NCI-H774 (cell line): ENCODE measurements at places on chromosomes 3 and 15.

DNA sequence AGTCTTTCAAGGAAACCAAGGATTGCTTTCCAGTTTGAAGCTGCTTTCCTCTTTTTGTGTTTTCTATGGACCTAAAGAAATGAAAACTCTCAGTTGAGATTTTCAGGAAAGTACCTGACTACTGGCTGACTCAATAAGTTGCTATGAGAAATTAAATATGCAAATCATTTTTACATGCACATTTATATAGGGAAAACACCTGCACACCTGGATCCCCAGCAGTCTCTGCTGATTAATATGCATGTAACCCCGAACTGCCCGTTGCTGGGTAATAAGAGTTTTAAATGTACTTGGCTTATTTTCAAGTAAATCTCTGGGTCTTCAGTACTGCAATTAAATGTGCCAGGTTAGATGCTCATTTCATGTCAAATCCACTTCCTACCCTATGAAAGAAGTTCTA lies 77.2 kb downstream of the KBTBD8 start:
- DNase-seq: no peak

GRCh38 chr3:44280077-44280476 lies 38.4 kb downstream of the TOPAZ1 start:
- no peak for DNase-seq

GRCh38 chr3:186275436-186275835 lies 86.6 kb downstream of the DGKG start:
- DNase-seq: no peak

GRCh38 chr3:104523136-104523535 lies 843.6 kb upstream of the ALCAM start:
- no peak for DNase-seq

DNA sequence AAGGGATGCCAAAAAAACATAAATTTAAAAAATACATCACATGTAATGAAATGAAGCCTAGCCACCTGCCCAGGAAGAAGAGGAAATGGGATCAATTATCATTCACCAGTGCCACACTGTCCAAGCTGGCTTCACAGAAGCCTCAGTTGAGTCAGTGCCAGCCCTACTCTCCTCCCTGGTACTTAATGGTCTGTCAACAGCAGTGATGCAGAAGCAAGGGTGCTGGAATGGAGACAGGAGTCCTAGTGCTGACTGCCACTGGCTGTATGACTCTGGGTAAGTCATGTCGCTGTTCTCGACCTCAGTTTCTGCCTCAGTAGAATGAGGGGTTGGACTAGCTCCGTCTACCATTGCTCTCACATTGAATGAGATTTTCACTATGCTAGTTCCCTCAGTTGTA lies 78.5 kb upstream of the LARS2 start:
- DNase-seq: no peak

GRCh38 chr15:51403072-51403878 lies 61.8 kb downstream of the GLDN start:
- DNase-seq: no peak

GRCh38 chr3:36729204-36730056 lies 34.9 kb downstream of the DCLK3 start:
- no peak for DNase-seq

GRCh38 chr15:25969886-25970285 lies 106.8 kb upstream of the ATP10A start:
- no peak for DNase-seq

DNA sequence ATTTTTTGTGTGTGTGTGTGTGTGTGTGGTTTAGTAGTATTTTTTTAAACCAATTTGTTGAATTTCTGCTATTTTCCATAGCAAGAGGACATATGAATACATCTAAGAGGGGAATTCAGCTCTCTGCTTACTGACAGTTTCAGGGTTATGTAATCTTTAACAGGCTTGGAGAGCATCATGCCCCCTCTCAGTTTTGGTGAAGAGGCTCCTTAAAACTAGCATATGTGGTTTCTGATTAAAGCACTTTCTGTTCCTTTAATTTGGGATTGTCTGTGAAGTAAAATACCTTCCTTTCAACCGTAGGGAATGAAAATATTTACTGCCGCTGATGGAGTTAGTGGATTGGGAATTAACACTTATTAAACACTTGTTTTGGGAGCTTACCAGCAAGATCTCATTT lies 19.4 kb upstream of the NFKBIZ start:
- no peak for DNase-seq

GRCh38 chr3:150721285-150722130 lies 17.8 kb upstream of the ERICH6 start:
- peak; percentile 84 for DNase-seq

DNA sequence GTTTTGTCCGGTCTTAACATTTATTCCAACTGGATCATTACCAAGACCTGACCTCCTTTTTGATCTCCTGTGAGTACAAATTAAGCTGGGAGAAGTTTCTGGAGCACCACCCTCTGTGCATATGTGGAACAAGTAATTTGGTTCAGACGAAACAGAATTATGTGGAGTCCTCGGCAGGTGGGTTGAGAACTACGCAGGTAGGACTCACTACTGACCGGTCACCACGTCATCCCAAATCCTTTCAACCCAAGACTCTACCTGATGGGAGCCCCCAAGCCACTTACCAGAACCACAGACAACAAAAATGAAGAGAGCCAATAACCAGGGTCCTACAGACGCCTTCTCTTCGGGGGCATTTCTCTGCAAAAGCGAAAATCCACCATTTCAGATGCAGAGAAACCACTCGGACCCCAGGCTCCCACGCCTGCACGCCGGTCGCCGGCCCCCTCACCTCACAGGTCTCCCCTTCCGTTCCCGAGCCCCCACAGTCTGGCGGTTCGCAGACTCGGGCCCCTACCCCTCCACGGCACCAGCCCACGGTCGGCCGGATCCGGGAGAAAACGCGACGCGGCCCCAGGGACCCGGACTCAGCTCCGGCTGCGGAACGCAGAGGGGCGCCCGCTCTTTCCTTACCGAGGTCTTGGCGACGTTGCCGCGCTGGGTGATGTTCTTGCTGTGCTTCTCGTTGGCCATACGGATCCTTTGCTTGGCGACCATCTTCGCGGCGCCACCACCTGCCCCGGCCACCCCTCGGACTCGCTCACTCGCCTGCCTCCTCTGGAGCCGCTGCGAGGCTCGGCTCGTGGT lies 674 bp downstream of the SERP1 start:
- no peak for DNase-seq

DNA sequence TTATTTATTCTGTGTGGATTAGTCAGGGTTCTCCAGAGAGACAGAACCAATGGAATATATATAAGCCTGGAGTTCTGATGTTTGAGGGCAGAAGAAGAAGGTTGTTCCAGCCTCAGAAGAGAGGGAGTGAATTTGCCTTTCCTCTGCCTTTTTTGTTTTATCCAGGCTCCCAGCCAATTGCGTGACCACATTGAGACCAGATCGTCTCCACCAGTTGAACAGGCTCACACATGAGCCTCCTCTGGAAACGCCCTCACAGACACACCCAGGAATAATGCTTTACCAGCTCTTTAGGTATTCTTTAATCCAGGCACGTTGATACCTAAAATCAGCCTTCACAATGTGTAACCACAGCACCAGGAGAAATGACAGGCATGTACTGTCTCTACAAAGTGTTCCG lies 923.1 kb downstream of the TBL1XR1 start:
- DNase-seq: peak; percentile 98

- no peak for DNase-seq
These were observed 161.0 kb downstream of the TCF12 start for GRCh38 chr15:57079446-57079845.

GRCh38 chr3:158672215-158673176 lies at the start of gene LXN:
LXN (minus strand) TSS chr3:158672648; CDS start chr3:158672478, 170 bp downstream.
- no peak for DNase-seq

GRCh38 chr15:49471733-49472132 lies 48.7 kb downstream of the FGF7 start:
- no peak for DNase-seq

DNA sequence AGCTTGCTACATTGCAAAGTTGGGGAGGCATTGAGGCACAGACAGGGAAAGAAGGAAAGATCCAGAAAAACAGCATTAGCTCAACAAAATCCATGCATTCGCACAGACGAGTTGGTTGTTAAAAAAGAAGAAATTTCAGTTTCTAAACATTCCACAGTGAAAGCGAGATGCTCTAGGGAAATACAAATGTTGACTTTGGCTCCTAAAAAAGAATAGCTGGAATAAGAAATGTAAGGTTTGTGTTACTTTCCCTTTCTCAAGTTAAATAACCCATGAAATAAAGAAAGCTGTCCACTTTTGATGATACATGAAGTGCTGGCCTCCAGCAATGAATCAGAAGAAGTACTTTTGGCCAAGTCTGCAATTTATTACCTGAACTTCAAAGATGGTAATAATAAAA lies 465.1 kb downstream of the ERC2 start:
- no peak for DNase-seq

DNA sequence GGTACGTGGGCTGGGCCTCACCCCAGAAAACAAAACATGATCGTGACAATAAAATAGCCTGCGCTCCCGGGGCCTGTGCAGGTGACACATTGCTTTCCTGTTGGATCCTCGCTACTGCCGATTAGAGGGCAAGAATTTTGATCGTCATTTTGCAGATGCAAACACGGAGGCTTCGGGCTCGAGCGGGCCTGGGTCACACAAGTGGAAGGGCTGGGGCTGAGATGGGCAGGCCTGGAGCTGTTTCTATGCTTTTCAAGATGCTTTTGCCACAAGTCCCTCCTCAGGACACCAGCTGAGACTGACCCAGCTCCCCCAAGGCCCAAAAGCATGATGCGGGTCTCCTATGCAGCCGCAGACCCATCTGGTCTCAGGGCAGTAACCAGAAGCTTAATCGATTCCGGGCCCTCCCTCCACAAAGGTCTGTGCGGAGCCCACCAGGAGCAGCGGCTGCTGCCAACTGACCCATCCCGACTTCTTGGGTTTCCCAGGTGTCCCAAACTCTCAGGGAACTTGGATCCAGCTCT lies 30.0 kb downstream of the RGMA start:
- DNase-seq: no peak

GRCh38 chr3:122793568-122794416 lies at the start of gene HSPBAP1:
HSPBAP1 (minus strand) TSS chr3:122793831; CDS start chr3:122793680, 151 bp downstream.
- DNase-seq: no peak

DNA sequence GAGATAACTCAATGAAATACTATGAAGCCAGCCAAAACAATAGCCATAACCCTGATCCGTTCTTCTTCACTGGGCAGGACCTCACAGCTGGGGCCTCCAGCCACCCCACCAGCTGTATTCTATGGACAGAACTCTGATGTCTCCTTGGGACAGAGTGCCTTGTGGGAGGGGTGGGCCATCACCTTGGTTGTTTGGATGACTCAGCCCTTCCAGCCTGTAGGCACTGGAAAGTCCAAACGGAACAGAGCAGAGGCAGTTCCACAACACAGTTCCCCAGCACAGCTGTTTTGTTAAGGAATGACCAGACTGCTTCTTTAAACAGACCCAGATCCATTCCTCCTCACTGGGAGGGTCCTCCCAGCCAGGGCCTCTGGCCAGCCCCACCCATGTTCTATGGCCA lies 31.9 kb upstream of the ZBED2 start:
- DNase-seq: no peak

- no peak for DNase-seq
These were observed 537.3 kb upstream of the NR2F2 start for GRCh38 chr15:95793231-95793630.

GRCh38 chr3:183313764-183314163 lies 60.7 kb downstream of the B3GNT5 start:
- no peak for DNase-seq

GRCh38 chr3:141111364-141112155 lies 60.4 kb downstream of the SPSB4 start:
- DNase-seq: no peak

DNA sequence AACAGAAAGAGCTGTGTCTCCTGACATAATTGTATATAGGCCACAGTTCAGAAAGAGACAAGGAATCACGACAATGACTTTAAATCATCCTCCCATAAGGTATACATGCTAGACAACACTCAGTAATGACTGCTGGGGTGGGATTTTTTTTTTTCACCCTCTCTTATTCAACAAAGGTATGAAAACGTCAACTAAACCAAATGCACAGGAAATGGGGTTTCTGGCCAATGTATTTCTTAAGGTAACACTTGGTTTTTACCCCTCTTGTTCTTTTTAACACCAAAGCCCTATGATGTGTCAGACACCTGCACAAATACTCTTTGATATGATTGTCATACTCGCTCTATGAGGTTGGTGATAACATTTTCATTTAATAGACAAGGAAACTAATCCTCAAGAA lies 78.3 kb downstream of the MCF2L2 start:
- DNase-seq: no peak

DNA sequence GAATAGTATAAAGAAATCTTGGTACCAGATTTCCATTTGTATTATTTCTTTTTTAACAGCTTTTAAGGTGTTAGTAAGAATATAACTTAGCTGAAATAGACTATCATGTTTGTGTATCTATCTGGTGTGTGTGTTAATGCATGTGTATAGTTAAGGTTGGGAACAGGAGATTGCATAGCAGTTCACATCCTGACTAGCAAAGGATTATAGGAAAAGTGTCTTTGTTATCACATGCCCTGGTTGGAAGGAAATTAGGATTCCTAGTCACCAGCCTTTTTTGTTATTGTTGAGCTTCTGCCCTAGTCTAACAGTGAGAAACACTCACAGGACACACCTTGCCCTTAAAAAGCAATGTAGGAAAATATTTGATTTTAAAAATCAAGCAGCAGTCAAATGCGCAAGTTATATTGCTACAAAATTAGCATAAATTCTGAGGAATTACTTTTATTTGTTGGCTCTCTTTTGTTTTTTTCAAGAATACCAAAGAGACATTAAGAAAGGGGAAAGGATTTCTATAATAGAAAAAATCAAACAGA lies 58.2 kb downstream of the SETD5 start:
- DNase-seq: no peak

GRCh38 chr15:93631958-93632618 lies 543.1 kb upstream of the RGMA start:
- DNase-seq: no peak

DNA sequence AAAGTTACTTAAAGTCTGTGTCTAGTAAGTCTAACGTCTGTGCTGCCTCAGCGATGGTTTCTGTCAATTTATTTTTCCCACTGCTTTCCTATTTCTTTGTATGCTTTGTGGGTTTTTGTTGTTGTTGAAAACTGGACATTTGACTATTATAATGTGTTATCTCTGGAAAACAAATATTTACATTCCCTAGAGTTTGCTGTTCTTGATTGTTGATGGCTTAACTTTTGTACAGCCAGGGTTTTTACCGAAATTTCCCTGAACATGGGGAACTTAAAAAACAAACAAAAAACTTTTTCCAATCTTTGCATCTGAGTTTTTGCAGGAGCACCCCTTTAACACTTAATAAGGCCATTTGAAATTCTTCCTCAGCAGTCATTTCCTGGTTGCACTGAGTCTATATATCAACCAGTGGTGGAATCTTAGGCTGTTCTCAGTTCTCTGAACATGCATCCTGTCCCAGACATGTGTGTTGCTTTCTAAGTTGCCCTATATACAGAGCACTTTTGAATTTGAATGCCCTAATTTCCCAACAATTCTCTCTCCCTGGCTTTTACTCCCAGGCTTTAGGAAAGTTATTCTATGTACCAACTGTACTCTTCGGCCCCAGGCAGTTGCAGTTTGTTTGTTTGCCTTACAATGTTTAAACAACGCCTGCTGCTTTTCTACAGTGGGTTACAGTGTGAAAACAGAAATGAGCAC lies 11.8 kb upstream of the PIAS1 start:
- DNase-seq: no peak

- no peak for DNase-seq
These were observed 250.2 kb upstream of the MME start for GRCh38 chr3:154829929-154830328.
